Omental fat pad (tissue), 4 donors: ENCODE measurements at places on chromosomes 12 and 14. TPM values are rescaled to one million over a fixed set of nuclear protein-coding genes. Genes with fewer than 3 reads are reported as not detected.

DNA sequence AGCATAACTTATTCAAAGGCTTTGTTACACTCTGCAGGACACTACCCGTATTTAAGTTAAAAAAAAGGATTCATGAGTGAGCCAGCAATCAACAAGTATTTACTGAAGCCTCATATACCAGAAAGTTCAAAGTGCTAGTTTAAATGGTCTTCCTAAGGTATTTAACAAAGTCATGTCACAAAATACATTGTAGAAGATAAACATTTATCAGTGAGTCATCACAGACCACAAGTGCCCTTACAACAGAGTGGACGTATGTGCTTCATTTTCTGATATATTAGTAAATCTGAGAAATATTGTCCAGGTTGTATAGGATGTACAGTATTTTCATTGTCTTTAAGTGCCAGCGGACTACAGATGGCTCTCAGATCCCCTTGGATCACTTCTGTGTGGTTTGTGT is 24.2 kb downstream of the FLRT2 start:
- no peak for DNase-seq

- no peak for DNase-seq
Measured at GRCh38 chr14:50835280-50835679, 4.3 kb upstream of the NIN start.

DNA sequence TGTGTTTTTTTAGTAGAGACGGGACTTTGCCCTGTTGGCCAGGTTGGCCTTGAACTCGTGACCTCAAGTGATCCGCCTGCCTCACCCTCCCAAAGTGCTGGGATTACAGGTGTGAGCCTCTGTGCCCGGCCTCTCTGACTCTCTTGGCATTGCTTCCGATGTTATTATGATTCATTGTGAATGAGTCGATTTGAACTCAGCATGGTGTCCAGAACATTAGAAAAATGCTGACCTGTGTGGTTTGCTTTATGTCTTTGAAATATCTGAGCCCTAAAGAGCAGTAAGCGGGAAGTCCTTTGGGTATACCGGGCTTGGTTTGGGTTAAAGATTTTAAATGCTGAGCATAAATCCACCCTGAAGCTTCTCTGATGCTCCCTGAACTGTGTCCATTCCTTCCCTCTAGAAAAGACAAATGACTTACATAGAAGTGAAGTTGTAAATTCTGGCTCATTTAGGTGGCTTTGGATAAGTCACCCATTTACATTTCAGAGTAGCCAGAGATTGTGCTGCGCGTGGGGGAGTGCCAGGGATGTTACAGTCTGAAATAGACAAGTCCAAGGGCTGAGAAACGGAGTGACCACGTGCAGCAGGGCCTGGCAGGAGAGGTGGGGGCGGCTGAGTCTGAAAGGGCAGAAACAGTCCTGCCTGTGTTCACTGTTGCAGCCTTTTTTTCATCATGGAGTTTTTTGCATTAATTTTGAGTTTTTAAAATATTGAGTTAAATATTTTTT is 39.6 kb downstream of the SLC15A4 start:
- no peak for DNase-seq

DNA sequence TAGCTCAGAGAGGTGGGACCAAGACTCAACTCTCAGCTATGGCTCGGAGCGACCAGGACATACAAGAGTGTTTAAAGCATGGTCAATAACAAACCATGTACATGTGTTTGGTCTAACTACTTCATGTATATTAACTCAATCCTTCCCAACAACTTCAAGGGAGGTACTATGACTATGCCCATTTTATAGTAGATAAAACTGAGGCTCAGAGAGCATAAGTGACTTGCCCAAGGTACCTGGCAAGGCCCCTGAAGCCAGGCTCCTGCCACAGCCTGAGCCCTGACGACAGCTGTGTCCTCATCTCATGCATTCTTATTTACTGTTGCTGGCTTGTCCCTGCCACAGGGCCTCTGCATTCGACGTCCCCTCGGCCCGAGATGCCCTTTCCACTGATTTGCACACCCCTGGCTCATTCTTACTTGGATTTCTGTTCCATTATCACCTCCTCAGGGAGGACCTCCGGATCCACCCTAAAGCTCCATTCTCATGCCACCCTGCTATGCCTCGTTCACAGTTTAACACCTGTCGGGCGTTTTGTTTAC is 2.6 kb downstream of the TESC start:
- no peak for DNase-seq

The SPX gene
- 1.7 TPM for total RNA-seq

GRCh38 chr14:95361373-95362137 is 41.8 kb upstream of the CLMN start:
- no peak for DNase-seq

The SDR9C7 gene
- total RNA-seq: not detected

The SMCO2 gene
- not detected for total RNA-seq

GRCh38 chr14:92352158-92352985 is 29.4 kb downstream of the SLC24A4 start:
- no peak for DNase-seq

- DNase-seq: no peak
Measured at GRCh38 chr12:73612551-73612950, 925.1 kb upstream of the ATXN7L3B start.

DNA sequence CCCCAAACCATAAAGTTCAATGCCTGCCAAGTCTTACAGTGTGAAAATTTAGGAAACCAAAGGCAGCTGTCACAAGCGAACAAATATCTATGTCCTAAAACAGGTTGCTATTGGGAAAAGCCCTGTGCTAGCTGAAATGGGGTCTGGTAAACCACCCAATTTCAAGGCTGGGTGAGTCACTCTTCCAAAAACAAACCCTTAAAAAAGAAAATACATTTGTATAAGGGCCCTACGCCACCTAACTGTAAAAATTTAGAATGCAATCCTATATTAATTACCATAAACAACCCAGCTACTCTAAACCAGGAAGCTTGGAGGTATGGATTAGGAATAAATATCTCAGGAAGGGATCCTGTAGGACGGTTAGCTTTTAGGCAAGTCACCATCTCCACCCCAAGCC is 32.1 kb downstream of the PRMT8 start:
- no peak for DNase-seq

- DNase-seq: no peak
Measured at GRCh38 chr14:89332031-89332430, 85.0 kb downstream of the FOXN3 start.

DNA sequence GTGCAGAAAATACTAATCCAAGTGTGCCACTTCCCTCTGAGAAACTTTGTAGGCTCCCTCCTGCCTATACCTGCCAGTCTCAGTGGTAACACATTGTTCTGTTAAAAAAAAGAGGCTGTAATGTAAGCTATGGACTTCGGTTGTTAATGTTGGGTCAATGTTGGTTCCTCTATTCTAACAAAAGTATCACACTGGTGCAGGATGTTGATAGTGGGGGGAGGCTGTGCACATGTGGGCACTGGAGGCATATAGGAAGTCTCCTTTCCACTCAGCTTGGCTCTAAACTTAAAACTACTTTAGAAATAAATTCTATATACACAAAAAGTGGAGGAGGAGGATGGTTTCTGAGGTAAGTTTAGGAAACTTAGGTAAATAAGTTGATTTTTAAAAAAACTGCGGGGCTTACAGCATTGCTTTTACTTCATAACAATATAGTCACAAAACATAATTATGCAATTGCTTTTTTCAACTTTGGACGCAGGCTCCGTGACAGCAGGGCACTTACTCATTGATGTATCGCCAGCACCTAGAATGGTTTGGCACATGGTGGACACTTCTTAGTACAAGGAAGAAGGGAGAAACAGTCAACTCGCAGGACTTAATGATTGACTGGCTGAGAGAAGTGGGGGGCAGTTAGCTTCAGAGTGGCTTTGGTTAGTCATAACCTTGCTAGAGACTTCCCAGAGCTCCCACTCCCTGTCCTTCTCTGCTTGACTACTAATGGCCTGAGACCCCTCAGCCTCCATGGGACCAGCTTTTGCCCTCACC is 7.9 kb upstream of the NYNRIN start:
- no peak for DNase-seq

The TCL1A gene
- not detected for total RNA-seq

The PIK3C2G gene
- total RNA-seq: 0.19 TPM

The SIX1 gene
- 1.0 TPM for total RNA-seq

The ABHD12B gene
- 2.5 TPM for total RNA-seq

The ANO2 gene
- 17.9 TPM for total RNA-seq

The PNN gene
- 59.4 TPM for total RNA-seq

- no peak for DNase-seq
Measured at GRCh38 chr12:102971227-102971626, 13.8 kb downstream of the ASCL1 start.

GRCh38 chr12:42370013-42370412 is 44.0 kb downstream of the PPHLN1 start:
- DNase-seq: no peak

The SCNN1A gene
- 13.3 TPM for total RNA-seq

DNA sequence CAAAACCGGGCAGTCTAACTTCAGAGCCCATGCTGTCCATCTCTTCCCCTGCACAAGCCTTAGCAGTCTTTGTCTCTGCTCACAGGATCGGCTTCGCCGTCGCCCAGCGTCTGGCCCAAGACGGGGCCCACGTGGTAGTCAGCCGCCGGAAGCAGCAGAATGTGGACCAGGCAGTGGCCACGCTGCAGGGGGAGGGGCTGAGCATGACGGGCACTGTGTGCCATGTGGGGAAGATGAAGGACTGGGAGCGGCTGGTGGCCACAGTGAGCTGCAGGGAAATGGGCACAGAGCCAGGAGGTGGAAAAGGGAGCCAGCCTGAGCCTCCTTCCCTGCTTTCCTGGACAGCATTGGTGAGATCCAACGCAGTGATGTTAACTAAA is 14.2 kb upstream of the CARMIL3 start:
- DNase-seq: no peak

The WNT5B gene
- 3.6 TPM for total RNA-seq

- no peak for DNase-seq
Measured at GRCh38 chr12:131825146-131825892, 2.9 kb upstream of the MMP17 start.

- no peak for DNase-seq
Measured at GRCh38 chr12:3086729-3087323, 9.6 kb downstream of the TSPAN9 start.

The DPPA3 gene
- total RNA-seq: not detected
